ENCODE measurements at places on chromosomes 5 and 9. TPM values are rescaled to one million over a fixed set of nuclear protein-coding genes. Genes with fewer than 3 reads are reported as not detected.

Gene IL33
- polyA plus RNA-seq, result not detected

GRCh38 chr5:109164001-109164400, 245.8 kb downstream of the PJA2 start:
- no peak overlapping the region for H3K27ac ChIP-seq
- H3K27me3 ChIP-seq, result no peaks in the 10 kb centered on the region
- no peaks in the 10 kb centered on the region for H3K4me1 ChIP-seq
- no peak for DNase-seq
- H3K36me3 ChIP-seq, result no peaks in the 10 kb centered on the region

- peak overlapping the region; percentile 31 for H3K4me3 ChIP-seq
- H3K4me1 ChIP-seq, result peaks cover 56% of the 10 kb centered on the region
- no peaks in the 10 kb centered on the region for H3K36me3 ChIP-seq
- H3K27ac ChIP-seq, result peak overlapping the region; percentile 74
- H3K27me3 ChIP-seq, result no peaks in the 10 kb centered on the region
Measured at GRCh38 chr5:95870105-95870672, 47.7 kb upstream of the GLRX start.

DNA sequence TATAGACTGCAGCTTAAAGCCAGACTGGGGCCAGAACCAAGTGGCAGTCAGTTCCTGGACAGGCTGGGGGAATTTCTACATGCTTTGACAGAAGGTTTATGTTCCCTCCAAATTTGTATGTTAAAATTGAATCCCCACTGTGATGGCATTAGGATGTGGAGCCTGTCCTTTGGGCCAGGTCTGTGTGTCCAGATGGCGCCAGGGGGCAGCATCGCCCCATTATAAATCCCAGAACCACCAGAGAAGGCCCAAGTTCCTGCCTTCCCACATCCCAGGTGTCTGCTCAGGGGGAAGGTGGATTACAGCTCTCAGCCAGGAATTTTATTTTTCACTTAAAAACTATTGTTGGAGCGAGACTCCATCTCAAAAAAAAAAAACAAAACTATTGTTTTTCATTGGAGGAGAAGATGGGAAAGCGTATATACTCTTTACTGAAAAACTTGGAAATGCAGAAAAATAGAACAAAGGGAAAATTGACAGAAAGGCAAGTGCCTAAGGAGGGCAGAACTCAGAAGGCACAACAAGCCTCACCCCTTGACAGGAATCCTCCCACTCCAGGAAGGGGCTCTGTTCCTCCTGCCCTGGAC, 5.0 kb downstream of the IL3 start:
- no peak for DNase-seq
- H3K36me3 ChIP-seq, result no peaks in the 10 kb centered on the region

Gene ARID3C
- polyA plus RNA-seq, result not detected

- H3K4me1 ChIP-seq, result peaks cover 10% of the 10 kb centered on the region
- no peak for DNase-seq
- H3K27ac ChIP-seq, result no peak overlapping the region
- H3K27me3 ChIP-seq, result no peaks in the 10 kb centered on the region
Measured at GRCh38 chr9:83960991-83961390, 19.0 kb downstream of the HNRNPK start.

- H3K27me3 ChIP-seq, result no peaks in the 10 kb centered on the region
- DNase-seq, result no peak
- no peak overlapping the region for H3K4me3 ChIP-seq
- H3K36me3 ChIP-seq, result no peaks in the 10 kb centered on the region
- no peaks in the 10 kb centered on the region for H3K4me1 ChIP-seq
- H3K27ac ChIP-seq, result no peak overlapping the region
Measured at GRCh38 chr9:136255896-136256890, 10.6 kb upstream of the QSOX2 start.

GRCh38 chr5:15254607-15255006, 245.4 kb upstream of the FBXL7 start:
- DNase-seq, result no peak
- no peaks in the 10 kb centered on the region for H3K36me3 ChIP-seq
- no peaks in the 10 kb centered on the region for H3K4me1 ChIP-seq
- H3K4me3 ChIP-seq, result no peak overlapping the region

Gene NR4A3
- polyA plus RNA-seq, result 2.1 TPM

- H3K4me3 ChIP-seq, result no peak overlapping the region
- H3K4me1 ChIP-seq, result no peaks in the 10 kb centered on the region
- DNase-seq, result no peak
- no peaks in the 10 kb centered on the region for H3K36me3 ChIP-seq
- no peak overlapping the region for H3K27ac ChIP-seq
- H3K27me3 ChIP-seq, result no peaks in the 10 kb centered on the region
Measured at GRCh38 chr5:164233791-164234190, 728.4 kb downstream of the MAT2B start.

DNA sequence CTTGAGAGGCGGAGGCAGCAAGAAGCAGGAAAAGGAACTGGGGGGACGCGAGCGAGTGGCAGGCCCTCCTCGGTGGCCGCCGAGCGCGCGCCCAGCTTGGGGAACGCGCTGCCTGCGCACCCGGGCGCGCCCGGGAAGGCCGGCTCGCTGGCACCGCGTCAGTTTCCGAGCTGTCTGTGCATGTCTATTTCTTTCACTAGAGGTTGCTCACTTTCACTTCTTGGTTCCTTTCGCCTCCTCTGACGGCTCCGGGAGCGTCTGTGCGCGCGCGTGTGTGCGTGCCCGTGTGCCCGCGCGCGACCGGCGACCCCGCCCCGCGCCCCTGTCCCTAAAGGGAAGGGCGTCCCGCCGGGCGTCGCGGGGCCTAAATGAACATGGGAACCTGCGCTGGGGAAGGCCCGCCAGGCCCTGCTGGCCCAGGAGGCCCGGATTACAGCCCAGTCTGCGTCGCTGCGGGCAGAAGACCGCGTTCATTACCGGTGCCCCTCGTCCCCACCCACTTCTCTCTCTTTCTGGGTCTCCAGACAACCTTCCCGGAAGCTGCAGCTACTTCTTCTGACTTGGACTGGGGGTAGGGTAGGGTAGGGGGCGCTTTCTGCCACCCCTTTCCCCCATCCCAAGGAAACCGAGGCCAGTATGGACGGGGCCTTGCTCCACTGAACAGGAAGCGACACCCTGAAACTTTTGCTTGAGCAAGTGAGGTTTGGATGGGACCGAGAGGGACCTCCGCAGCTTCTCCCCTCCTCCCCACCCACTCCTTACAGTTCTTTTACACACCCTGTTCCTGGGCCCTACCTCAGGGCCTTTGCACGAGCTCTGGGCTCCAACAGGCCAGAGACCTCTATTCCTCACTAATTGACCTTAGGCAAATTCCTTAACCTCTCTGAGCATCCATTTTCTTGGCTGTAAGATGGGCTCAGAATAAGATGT, 205.8 kb upstream of the IER5L start:
- peaks cover 38% of the 10 kb centered on the region for H3K4me1 ChIP-seq
- H3K27me3 ChIP-seq, result no peaks in the 10 kb centered on the region
- H3K36me3 ChIP-seq, result no peaks in the 10 kb centered on the region
- peak; percentile 92 for DNase-seq
- H3K27ac ChIP-seq, result peak overlapping the region; percentile 91
- H3K4me3 ChIP-seq, result peak overlapping the region; percentile 41

Gene C9orf153
- not detected for polyA plus RNA-seq

- no peak overlapping the region for H3K27ac ChIP-seq
- no peak for DNase-seq
- H3K4me3 ChIP-seq, result no peak overlapping the region
- H3K4me1 ChIP-seq, result peaks cover 4% of the 10 kb centered on the region
Measured at GRCh38 chr5:172545291-172545801, 91.0 kb upstream of the SH3PXD2B start.

Gene FANCG
- polyA plus RNA-seq, result 2.5 TPM

Gene SPATA31A3
- not detected for polyA plus RNA-seq

GRCh38 chr9:17776735-17777134, 197.9 kb downstream of the SH3GL2 start:
- no peak overlapping the region for H3K27ac ChIP-seq
- no peak overlapping the region for H3K4me3 ChIP-seq
- no peaks in the 10 kb centered on the region for H3K27me3 ChIP-seq
- H3K36me3 ChIP-seq, result no peaks in the 10 kb centered on the region

Gene OR13J1
- polyA plus RNA-seq, result not detected

GRCh38 chr9:6938447-6938846, 180.7 kb downstream of the KDM4C start:
- no peak for DNase-seq
- no peak overlapping the region for H3K27ac ChIP-seq
- peaks cover 3% of the 10 kb centered on the region for H3K4me1 ChIP-seq
- no peak overlapping the region for H3K4me3 ChIP-seq
- no peaks in the 10 kb centered on the region for H3K27me3 ChIP-seq
- H3K36me3 ChIP-seq, result peaks cover 6% of the 10 kb centered on the region

DNA sequence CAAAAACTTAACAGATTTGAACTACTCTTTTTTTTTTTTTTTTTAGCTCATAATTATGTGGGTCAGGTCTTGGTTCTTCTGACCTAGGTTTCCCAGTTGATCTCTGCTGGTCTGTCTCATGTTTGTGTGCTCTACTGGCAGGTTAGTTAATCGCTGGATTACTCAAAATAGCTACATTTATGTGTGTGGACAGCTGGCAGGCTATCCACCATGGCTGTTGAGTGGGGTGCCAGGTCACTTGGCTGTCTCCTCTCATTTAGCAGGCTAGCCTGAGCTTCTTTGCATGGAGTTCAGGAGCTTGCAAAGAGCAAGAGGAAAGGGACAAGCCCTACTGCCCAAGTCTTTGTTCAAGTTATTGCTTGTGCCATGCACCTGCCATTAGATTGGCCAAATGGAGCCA, 9.3 kb downstream of the ADCY2 start:
- peaks cover 8% of the 10 kb centered on the region for H3K27me3 ChIP-seq
- no peak overlapping the region for H3K4me3 ChIP-seq
- H3K27ac ChIP-seq, result no peak overlapping the region

Gene IPPK
- polyA plus RNA-seq, result 5.0 TPM

Gene TEX48
- not detected for polyA plus RNA-seq

DNA sequence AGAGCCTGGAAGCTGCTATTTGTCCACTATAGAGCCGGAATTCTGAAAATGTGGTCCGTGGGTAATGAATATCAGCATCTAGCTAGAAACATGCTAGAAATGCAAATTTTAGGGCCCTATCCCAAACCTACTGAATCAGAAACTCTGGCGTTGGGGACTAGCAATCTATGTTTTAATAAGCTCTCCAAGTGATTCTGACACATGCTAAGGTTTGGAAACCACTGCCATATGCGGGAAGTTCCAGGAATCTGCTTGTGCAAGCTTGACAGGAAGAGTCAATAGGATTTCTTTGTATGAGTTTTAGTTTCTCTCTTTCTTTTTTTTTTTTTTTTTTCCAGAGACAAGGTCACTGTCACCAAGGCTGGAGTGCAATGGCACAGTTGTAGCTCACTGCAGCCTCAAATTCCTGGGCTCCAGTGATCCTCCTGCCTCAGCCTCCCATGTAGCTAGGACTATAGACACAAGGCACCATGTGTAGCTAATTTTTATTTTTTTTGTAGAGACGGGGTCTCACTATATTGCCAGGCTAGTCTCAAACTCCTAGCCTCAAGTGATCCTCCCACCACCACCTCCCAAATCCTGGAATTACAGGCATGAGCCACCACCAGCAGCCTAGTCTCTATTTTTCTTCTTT, 26.4 kb upstream of the CARNMT1 start:
- no peak for DNase-seq
- H3K36me3 ChIP-seq, result no peaks in the 10 kb centered on the region
- no peaks in the 10 kb centered on the region for H3K4me1 ChIP-seq
- H3K27ac ChIP-seq, result no peak overlapping the region

Gene IRX2
- not detected for polyA plus RNA-seq

Gene ADGRV1
- polyA plus RNA-seq, result 0.18 TPM

DNA sequence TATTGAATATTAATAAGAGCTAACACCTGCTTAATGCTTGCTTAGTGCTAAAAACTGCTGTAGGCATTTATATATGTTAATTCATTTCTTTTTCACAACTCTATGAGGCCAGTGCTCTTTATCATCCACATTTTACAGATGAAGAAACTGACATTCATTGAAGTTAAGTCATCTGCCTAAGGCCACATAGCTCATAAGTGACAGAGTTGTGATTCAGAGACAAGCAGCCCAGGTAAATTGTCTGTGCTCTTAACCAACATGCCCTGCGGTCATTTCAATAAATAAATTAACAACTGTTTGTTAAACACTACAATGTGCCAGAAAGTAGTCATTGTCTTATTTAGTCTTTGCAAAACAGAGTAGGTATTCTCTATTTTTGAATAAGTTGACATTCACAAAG, 1354.4 kb upstream of the C9orf72 start:
- H3K27ac ChIP-seq, result no peak overlapping the region
- no peaks in the 10 kb centered on the region for H3K27me3 ChIP-seq
- H3K36me3 ChIP-seq, result no peaks in the 10 kb centered on the region
- H3K4me1 ChIP-seq, result no peaks in the 10 kb centered on the region
- DNase-seq, result no peak

GRCh38 chr5:137296213-137296781, 202.8 kb downstream of the SPOCK1 start:
- no peaks in the 10 kb centered on the region for H3K27me3 ChIP-seq
- H3K27ac ChIP-seq, result no peak overlapping the region
- H3K4me3 ChIP-seq, result no peak overlapping the region
- H3K4me1 ChIP-seq, result no peaks in the 10 kb centered on the region
- H3K36me3 ChIP-seq, result no peaks in the 10 kb centered on the region
- no peak for DNase-seq

DNA sequence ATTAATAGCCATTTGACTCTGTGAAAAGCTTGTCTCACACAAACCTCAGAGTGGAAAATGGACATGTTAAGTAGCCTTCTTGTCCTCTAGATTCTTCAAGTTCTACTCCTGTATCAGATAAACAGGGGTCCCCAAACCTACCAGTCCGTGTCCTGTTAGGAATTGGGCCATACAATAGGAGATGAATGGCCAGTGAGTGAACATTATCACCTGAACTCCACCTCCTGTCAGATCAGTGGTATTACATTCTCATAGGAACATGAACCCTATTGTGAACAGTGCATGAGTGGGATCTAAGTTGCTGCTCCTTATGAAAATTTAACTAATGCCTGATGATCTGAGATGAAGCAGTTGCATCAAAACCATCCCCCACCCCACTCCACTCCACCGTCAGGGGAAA, 136.3 kb downstream of the TMEM232 start:
- H3K27ac ChIP-seq, result no peak overlapping the region
- no peak overlapping the region for H3K4me3 ChIP-seq
- H3K4me1 ChIP-seq, result no peaks in the 10 kb centered on the region
- DNase-seq, result no peak

GRCh38 chr9:137611623-137612609, 6.4 kb downstream of the ARRDC1 start:
- no peak for DNase-seq
- no peak overlapping the region for H3K4me3 ChIP-seq
- peaks cover 47% of the 10 kb centered on the region for H3K36me3 ChIP-seq
- no peaks in the 10 kb centered on the region for H3K27me3 ChIP-seq

Gene C5orf34
- 0.17 TPM for polyA plus RNA-seq
